ENCODE measurements at places on chromosomes 2 and 18. TPM values are rescaled to one million over a fixed set of nuclear protein-coding genes. Genes with fewer than 3 reads are reported as not detected.

GRCh38 chr18:13680612-13681011 lies 45.7 kb downstream of the FAM210A start:
- peaks cover 12% of the 10 kb centered on the region for H3K36me3 ChIP-seq
- no peak for DNase-seq
- H3K4me3 ChIP-seq: no peak overlapping the region

DNA sequence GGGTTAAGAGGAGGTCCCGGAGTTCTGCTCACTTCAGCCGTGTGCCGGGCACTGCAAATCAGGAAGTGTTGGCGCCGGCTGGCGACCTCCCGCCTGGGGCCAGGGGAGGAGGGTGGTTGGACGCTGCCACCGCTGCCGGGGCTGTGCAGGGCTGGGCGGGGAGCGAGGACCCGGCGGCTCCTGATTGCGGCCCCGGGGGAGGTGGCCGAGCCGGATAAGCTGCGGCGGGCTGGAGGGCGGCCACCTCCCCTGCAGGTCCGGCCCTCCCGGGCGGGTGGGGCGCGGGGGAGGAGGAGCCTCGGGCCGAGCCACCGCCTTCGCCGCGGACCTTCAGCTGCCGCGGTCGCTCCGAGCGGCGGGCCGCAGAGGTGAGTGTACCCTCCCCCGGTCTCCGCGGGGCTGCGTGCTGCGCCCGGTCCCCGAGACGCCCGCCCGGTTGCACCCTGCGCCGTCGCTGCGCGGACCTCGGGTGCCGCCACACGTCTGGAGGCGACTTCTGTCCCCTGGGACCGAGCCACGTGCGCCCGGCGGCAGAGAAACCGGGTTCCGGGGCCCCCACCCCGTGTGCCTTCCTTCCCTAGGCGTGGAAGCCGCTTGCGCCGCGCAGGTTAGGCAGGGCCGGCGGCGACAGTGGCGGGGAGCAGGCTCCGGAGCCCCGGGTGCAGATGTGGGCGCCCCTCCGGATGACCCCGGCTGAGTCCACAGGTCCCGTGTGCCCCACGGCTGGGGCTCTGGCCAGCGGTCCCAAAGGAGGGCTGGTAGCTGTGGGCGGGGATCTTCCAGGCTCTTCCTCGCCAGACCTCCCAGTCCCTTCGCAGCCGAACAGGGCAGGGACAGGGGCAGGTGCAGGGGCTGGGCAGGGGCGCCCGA lies at the start of gene STEAP3:
Gene STEAP3, plus strand, starts transcription at position 314 of the 870 bp plus-strand sequence. CDS start 7,179 bp downstream, outside the sequence.
- H3K27me3 ChIP-seq: peaks cover 32% of the 10 kb centered on the region
- H3K27ac ChIP-seq: no peak within 1 kb of the TSS
- peak within 1 kb of the TSS; percentile 22 for H3K4me3 ChIP-seq
- no peaks in the 10 kb centered on the region for H3K36me3 ChIP-seq

DNA sequence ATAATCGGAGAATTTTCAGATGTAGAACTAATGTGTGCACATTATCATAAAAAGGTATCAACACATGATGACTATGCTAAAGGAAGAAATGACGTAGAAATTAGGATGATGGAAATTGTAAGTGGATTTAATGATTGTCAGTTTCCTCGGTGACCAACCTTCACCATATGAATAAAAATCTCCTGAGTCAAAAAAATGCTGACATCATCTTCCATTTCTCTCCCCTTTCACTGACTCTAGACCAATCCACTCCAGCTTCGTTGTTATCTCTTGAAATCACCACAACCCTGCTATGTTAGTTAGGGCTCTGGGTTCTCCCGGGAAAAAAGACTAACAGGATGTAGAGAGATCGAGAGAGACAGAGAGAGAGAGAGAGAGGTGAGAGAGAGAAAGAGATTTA lies 204.8 kb upstream of the KYNU start:
- H3K36me3 ChIP-seq: no peaks in the 10 kb centered on the region
- H3K4me3 ChIP-seq: no peak overlapping the region
- H3K27ac ChIP-seq: no peak overlapping the region
- H3K27me3 ChIP-seq: no peaks in the 10 kb centered on the region
- DNase-seq: no peak
- no peaks in the 10 kb centered on the region for H3K4me1 ChIP-seq

DNA sequence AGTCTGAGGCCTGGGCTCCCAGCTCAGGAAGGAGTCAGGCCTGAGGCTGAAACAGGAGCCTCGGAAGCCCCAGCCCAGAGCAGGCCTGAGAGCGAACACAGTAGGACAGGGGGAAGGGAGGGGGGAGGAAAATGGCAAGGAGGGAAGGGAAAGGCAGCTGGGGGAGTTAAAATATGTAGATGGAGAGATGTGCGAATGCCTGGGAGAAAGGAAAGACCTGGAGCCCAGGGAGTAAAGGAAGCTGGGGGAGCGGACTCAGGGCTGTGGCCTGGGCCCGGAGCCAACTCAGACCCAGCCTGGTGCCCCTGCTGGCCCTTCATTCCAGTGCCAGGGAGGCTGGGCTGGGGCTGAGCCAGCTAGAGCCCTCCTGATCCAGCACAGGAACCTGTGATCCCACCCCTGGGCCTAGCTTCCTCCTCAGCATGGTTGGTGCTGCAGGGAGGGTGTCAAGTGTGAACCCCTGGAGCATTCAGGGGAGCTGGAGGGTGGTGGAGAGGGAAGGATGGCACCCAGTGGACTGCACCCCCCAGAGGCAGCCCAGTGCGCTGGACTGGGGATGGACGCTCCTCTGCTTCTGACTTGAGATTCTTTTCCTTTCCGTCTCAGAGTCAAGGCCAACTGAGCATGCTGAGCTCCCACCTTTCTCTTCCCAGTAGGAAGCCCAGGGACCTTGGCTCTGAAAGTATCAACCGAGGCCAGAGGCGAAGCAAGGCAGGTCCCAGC lies 46.3 kb downstream of the EMX1 start:
- no peak overlapping the region for H3K4me3 ChIP-seq
- no peaks in the 10 kb centered on the region for H3K36me3 ChIP-seq
- peaks cover 4% of the 10 kb centered on the region for H3K4me1 ChIP-seq
- no peaks in the 10 kb centered on the region for H3K27me3 ChIP-seq
- DNase-seq: no peak

DNA sequence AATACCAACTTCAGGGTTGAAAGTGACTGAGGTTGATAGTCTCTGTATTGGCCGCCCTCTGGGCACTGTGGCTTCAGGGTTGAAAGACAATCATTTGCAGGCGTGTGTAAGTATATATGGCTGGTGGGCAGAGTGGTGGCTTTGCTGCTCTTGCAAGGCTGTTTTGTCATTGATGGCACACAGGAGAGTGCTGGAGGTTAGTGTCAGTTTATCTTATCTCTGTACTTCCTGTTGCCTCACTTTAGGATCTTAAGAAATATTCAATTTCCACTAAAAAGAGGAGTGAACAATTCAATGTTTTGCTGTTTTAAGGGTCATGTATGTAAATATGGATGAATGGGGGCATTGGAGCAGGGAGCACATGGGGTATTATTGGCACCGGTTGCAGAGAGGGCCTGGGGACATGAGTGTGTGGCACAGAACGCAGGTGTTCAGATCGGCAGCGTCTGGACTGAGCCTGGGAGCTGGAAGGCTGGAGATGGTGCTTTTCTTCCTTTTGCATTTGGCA lies 51.5 kb downstream of the NCK2 start:
- DNase-seq: peak; percentile 75
- no peaks in the 10 kb centered on the region for H3K27me3 ChIP-seq
- H3K4me3 ChIP-seq: peak overlapping the region; percentile 71
- peak overlapping the region; percentile 97 for H3K27ac ChIP-seq
- peaks cover 39% of the 10 kb centered on the region for H3K36me3 ChIP-seq

DNA sequence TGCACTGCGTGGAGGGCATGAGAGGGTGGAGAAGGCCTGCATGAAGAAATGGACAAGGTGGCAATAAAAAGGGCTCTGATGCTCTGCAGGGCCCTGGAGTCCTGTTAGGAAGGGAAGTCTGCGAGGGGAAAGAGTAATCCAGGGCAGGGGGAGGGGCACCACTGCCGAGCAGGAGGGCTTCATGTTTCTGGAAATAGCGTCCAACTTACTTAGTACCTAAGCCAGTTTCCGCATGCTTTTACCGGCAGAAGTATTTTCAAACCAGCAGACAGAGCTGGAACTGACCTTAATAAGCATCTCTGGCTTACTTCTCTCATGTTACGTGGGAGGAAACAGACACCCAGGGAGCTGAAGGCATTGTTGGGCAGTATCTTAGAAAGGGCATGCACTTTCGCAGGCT lies 156.7 kb downstream of the GALNT14 start:
- H3K4me1 ChIP-seq: no peaks in the 10 kb centered on the region
- no peak for DNase-seq
- H3K27ac ChIP-seq: no peak overlapping the region
- no peaks in the 10 kb centered on the region for H3K36me3 ChIP-seq
- H3K4me3 ChIP-seq: no peak overlapping the region

DNA sequence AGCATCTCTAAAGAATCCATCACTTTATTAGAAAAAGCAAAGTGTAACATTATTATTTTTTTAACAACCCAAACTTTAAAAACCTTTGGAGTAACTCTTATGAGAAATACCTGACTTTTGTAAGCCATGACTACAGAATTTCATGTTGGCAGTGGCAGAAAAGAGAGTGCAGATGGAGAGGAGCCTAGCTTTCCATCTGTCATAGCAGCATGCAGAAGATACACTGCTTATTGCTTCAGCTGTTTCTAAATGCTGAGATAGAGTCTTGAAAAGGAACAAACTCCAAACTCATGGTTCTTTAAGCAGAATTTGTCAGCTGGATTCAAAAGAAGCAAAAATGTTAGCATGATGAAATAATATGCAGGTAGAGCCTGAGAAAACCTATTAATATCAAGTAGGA lies 1130.3 kb downstream of the DPP10 start:
- no peak overlapping the region for H3K4me3 ChIP-seq
- H3K4me1 ChIP-seq: no peaks in the 10 kb centered on the region
- no peak overlapping the region for H3K27ac ChIP-seq
- H3K36me3 ChIP-seq: peaks cover 2% of the 10 kb centered on the region
- DNase-seq: no peak
- H3K27me3 ChIP-seq: no peaks in the 10 kb centered on the region

DNA sequence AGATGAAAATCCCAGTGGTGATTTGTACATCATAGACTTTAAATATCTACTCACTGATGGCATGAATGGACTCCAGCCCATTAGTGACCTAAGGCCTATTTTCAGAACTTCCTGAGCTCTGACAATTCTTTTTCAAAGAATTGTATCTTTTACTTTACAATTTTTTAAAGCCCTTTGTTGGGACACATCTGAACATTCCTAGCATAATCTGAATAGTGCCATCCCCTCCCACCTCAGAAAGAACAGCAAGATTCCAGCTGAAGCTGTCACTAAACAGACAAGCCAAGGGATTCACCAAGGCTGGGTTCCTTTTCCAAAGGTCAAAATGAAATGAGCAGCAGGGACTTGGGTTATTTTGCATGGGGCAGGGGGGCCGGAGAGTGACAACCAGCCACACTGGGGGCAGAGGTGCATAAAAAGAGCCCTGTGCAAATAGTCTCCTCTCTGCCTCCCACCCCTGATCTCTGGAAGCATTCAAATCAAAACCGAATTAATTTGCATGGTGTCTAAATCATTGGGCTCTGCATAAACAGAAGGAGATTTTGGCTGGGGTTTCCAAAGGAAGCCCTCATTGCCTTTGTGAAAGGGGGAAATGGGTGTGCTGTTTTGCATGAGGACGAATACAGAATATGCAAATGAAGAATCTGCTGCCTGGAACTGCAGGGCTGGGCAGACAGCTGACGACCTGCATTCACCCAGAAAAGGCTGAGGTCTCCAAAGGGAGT lies 17.2 kb downstream of the EPHA4 start:
- no peak for DNase-seq
- no peak overlapping the region for H3K27ac ChIP-seq
- no peaks in the 10 kb centered on the region for H3K36me3 ChIP-seq
- H3K4me3 ChIP-seq: no peak overlapping the region

DNA sequence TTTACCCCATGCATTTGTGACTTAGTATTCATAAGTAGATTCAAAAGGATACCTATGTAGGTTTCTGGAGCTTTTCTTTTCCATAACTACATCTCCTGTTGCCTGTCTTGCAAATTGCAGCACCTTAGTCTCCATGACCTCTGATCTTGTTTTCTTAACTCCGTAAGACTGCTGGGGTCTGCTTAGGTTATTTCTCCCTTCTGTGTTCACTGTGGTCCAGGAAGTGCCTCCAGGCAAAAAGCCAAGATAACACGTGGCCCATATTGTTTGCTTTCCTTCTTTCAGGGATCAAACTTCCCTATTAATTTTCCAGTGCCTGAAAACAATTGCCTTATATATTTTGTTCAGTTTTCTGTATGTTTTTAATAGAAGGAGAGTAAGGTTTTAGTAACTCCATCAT lies 86.4 kb downstream of the GCA start:
- H3K27me3 ChIP-seq: peaks cover 2% of the 10 kb centered on the region
- H3K4me3 ChIP-seq: no peak overlapping the region
- H3K4me1 ChIP-seq: no peaks in the 10 kb centered on the region
- no peak overlapping the region for H3K27ac ChIP-seq
- DNase-seq: no peak

- DNase-seq: no peak
- H3K27ac ChIP-seq: no peak overlapping the region
- H3K4me1 ChIP-seq: no peaks in the 10 kb centered on the region
- peaks cover 2% of the 10 kb centered on the region for H3K27me3 ChIP-seq
- no peaks in the 10 kb centered on the region for H3K36me3 ChIP-seq
These were observed 13.1 kb upstream of the CCNYL1 start for GRCh38 chr2:207698301-207698700.

GRCh38 chr18:78983512-78983911 lies 3.9 kb downstream of the SALL3 start:
- H3K4me1 ChIP-seq: no peaks in the 10 kb centered on the region
- DNase-seq: no peak
- H3K36me3 ChIP-seq: peaks cover 4% of the 10 kb centered on the region
- H3K4me3 ChIP-seq: no peak overlapping the region
- no peak overlapping the region for H3K27ac ChIP-seq

GRCh38 chr2:71813807-71814470 lies 333.7 kb downstream of the CYP26B1 start:
- no peaks in the 10 kb centered on the region for H3K27me3 ChIP-seq
- no peaks in the 10 kb centered on the region for H3K36me3 ChIP-seq
- DNase-seq: no peak
- no peak overlapping the region for H3K4me3 ChIP-seq
- H3K4me1 ChIP-seq: no peaks in the 10 kb centered on the region

GRCh38 chr2:45195916-45196315 lies 186.7 kb upstream of the SIX2 start:
- no peaks in the 10 kb centered on the region for H3K4me1 ChIP-seq
- DNase-seq: no peak
- H3K4me3 ChIP-seq: no peak overlapping the region
- H3K27ac ChIP-seq: no peak overlapping the region
- H3K36me3 ChIP-seq: no peaks in the 10 kb centered on the region

DNA sequence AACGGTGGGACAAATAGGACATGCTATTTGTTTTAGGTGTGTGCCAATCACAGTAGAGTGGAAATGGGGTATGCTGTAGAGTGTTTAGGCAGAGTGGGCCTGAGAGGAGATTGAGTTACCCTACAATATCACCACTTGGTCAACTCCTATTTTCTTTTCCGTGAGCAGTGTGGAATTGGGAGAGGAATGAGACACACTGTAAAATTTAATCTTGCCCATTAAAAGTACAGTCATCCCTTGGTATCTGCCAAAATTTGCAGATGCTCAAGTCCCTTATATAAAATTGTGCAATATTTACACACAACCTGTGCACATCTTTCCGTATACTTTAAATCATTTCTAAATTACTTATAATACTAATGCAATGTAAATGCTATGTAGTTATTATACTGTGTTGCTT lies 12.4 kb downstream of the FBXO48 start:
- peaks cover 5% of the 10 kb centered on the region for H3K4me1 ChIP-seq
- no peaks in the 10 kb centered on the region for H3K27me3 ChIP-seq
- H3K27ac ChIP-seq: no peak overlapping the region

- no peaks in the 10 kb centered on the region for H3K36me3 ChIP-seq
- peak; percentile 69 for DNase-seq
- no peak overlapping the region for H3K27ac ChIP-seq
- H3K4me1 ChIP-seq: peaks cover 21% of the 10 kb centered on the region
These were observed 154.9 kb downstream of the AQP4 start for GRCh38 chr18:26710470-26711096.

AGAP1 gene
- 0.82 TPM for total RNA-seq

LRRTM4 gene
- total RNA-seq: not detected

NR4A2 gene
- 1.9 TPM for total RNA-seq

C2orf80 gene
- not detected for total RNA-seq

FABP1 gene
- not detected for total RNA-seq

FAM117B gene
- 18.8 TPM for total RNA-seq
